ENCODE measurements at places on chromosomes 1 and 21. TPM values are rescaled to one million over a fixed set of nuclear protein-coding genes. Genes with fewer than 3 reads are reported as not detected.

Gene S100A7A
- total RNA-seq: not detected

Gene OR6N1
- total RNA-seq: not detected

Gene TRNAU1AP
- total RNA-seq: 26.8 TPM

Gene SPRR3
- total RNA-seq: not detected

Gene NASP
- total RNA-seq: 125 TPM

Gene C8B
- not detected for total RNA-seq

Gene HEYL
- total RNA-seq: not detected

Gene SYTL1
- total RNA-seq: under 0.01 TPM

Gene CELA3A
- total RNA-seq: not detected

Gene FCRL1
- not detected for total RNA-seq

Gene TFAP2E
- total RNA-seq: 0.07 TPM
